ENCODE measurements at places on chromosomes 1 and 21.

DNA sequence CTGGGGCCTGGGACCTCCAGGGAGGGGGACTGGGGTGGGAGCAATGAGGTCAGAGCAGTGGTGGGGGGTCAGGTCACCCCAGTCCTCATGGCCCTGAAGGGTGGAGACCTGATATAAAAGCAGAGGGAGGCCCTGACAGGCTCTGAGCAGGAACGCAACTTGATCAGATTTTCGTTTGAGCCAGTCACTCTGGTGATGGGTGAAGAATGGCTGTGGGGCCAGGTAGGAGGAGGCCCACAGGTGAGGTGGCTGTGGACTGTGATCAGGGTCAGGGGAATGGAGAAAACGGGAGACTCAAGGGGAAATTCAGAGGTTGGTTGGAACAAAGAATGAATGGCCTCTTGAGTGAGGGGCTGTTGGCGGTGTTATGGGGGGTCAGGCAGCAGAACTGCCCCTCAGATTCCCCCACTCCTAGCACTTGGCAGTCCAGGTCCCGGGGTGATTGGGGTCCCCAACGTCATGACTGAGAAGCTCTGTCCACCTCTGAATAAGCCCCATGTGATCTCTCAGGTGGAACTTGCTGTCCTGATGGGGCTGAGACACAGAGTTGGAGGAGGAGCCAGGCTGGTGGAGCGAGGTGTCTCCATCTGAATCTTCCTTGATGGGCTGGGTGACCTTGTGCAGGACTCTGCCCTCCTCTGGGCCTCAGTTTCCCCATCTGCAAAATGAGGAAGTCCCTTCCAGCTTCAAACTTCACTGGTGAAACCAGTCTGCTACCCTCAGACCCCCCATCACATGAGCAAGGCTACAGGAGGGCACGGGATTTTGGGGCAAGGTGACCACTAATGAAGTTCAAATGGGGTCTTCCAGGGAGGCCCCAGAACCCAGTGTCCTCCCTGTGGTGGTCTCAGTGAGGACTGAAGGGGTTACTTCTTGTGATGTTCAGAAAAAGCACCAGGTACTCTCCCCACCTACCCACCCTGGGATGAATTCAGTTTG, 683.0 kb downstream of the MATN1 start:
- DNase-seq, result no peak

DNA sequence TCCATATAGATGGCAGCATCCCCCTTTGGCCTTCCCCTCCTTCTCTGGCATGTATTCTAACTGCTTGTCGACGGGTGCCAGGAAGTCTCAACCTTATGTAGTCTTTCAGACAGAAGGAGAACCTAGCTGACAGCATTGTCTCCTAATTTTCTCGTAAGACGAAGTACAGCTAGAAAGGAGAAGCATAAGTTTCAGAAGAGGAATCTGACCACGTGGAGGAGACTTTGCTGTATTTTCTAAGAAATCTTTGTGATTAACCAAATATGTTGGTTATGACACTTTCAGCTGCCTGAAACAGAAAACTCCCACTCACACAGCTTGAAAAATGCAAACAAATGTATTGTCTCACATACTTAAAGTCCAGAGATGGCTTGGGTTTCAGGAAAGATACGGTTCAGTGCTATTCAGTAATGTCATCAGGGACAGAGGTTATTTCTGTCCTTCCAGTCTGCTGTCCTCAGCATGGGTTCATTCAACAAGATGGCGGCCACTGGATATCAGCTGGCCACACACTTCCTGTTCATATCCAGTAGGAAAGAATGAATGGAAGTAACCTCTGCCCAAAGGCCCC, 109.5 kb upstream of the ZNF648 start:
- no peak for DNase-seq

GRCh38 chr1:198363625-198364151, 176.8 kb downstream of the ATP6V1G3 start:
- no peak for DNase-seq

DNA sequence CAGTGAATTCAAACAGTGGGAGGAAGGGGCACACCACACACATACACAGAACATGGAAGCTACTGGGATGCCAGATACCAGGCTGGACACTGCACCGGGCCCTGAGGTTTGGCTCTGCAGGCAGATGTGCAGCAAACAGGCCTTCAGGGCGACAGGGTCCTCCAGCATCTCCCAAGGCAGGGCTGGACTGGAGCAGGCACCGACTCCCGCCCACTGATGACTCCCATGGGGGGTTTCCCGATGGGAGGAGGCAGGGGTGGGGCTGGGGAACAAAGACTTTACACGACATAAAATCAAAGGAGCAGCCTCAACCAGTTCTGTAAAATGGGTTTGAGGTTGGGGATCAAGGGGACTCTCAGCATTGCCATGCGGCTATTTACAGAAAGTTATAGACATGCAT, 118.1 kb downstream of the SYT2 start:
- no peak for DNase-seq

DNA sequence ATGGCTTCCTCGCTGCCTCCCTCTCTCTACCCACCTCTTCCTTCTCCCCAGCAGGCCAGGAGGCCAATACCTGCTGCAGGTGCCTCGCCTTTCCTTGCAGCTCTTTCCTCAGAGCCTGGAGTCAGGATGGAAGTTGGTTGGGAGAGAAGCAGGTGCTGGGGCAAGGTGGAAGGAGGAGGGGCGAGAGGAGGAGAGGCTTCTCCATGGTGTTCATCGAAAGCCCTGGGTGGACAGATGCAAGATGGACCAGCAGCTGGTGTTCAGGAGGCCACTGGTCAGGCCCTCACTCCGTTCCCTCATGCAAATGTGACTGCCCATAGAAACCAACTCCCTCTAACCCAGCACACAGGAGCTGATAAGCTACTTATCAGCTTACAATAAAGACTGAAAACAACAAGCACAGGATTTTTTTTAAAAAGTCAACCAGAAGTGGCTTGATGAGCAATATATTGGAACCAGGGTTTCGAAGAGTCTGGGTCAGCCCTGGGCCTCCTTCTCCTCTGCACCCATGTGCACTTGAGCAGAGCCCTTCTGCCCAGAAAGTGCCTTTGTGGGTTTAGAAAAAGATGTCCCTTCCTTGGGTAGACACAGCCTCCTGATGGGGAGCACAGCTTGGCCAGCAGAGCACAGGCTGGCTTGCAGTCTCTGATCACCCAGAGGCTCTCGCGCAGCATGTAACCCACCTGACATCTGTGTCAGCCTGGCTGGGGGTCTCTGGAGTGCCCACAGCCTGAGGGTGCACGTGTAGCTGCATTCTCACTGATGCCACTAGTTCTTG, 16.6 kb upstream of the GSTM4 start:
- DNase-seq, result no peak

DNA sequence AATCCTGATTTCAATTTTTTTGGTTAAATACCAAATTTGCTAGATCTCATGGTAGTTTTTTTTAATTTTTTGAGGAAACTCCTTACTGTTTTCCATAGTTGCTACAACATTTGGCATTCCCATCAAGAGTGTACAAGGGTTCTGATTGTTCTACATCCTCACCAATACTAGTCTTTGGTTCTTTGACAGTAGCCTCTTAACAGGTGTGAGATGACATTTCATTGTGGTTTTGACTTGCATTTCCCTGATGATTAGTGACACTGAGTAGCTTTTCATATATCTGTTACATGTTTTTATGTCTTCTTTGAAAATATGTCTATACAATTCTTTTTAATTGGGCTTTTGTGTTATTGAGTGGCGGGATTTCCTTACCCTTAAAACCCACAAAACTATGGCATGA, 20.9 kb upstream of the RGS13 start:
- DNase-seq, result no peak

- DNase-seq, result peak; percentile 84
Observed at GRCh38 chr1:183185941-183186490, at the start of gene LAMC2. TSS of gene LAMC2 (plus strand) at chr1:183186264. CDS start at chr1:183186353, 89 bp downstream.

DNA sequence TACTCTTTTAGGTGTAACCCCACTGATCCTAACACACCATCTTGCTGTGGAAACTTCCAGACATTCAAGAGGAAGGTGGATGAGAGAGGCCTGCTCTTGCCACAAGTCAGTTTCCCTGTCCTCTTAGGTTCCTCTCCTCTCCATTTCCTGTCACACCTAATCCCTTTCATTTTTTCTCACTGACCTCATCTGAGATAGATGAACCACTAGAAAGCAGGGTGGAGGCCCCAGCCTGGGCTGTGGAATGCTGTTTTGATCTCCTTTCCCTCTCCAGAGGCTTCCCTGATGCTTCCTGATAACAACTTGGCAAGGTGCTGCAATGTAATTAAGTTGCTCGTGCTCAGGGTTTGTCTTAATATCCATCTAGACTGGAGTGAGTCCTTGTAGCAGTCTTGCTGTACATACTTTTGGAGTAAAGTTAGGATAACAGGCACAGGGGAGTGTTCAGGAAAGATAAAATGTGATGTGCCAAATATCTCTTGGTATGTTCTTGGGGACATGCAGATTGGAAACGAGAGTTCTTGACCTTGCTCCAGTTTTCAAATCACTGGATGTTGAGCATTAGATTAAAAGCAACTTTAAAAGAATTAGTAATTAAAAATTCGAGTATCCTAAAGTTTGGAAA, 11.2 kb downstream of the LRRC42 start:
- DNase-seq, result no peak

GRCh38 chr1:99472893-99473292, 173.0 kb upstream of the PALMD start:
- DNase-seq, result no peak

- DNase-seq, result no peak
Observed at GRCh38 chr21:22554690-22555316, 1556.6 kb downstream of the NCAM2 start.

- no peak for DNase-seq
Observed at GRCh38 chr1:96355521-96355920, 366.1 kb upstream of the PTBP2 start.

DNA sequence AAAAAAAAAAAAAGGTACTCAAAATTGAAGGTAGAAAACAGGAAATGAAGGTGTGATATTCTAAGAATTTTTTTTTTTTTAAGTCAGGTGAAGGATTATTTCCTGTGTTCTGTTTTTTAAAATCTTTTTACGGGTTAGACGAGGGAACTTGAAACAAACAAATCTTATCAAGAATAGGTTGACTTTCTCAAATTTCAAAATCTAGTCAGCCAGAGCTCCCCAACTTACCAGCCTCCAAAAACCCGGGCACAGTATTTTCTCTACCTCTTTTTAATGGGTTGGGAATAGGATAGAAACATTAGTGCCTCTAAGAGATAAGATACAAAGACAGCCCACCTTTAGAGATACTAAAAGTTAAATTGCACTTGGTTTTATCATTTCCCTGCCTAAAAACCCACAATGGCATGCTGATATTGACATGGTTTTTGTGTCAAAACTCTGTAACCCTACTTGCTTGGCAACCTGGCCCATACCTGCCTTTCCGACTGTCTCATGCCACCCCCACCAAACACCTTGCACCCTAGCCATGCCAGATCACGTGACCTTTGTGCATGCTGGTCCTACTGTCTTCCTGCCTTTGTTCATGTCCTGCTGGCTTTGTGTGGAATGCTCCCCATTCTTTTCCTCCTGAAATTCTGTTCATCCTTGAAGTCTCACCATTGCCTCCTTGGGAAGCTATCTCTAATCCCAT, 4.2 kb downstream of the RCAN3 start:
- DNase-seq, result no peak

GRCh38 chr1:21537932-21538630, 28.9 kb downstream of the ALPL start:
- DNase-seq, result no peak

DNA sequence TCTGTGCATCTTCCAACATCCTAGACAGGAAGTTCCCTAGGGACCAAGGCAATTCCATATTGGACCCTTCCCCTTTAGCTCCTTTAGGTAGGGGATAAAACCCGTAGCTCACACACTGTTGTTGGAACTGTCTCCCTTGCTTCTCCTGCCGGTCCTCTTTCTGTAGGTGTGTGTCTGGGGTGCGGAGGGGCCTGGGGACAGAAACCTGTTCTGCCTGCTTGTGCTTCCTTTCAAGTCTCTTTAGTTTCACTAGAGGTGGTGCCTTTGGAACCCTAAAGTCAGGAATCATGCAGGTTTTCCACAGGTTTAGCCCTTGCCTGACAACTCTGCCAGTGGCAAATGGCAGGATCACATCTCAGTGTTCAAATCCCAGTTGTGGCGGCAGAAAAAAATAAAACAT, 74.6 kb upstream of the PTGFRN start:
- DNase-seq, result no peak

DNA sequence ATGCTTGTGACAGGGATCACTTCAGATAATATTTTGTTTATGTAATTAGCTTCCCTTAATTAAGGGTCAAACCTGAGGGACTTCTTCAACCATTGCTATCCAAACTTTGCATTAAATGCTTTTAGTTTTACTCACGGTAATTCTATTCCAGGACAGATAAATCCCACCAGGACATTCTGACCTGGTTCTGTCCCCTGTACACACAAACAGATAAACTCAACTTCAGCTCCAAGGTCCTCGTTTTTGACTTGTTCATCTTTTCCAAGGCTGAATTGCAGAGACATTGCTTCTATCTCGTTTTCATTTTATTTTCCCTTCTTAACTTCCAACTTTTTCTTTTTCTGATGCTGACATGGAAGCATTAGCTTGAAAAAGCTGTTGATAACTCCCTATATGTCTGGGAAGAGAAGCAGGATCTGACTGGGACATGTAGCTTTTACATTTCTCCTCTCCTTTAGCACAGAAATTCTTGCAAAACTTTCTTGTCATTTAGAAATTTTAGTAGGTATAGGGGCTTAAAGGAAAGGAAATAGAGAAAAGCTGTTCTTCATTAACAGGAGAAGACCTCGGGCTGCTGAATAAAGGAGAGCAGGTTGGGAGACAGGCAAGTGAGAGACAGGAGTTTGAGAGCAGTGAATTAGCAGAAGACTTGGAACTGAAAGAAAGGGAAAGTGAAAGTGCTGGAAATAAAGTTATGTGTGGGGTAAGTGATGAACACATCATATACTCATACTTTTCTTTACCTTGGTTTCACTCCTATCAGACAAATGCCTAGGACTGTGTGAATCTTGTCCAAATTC, 231.7 kb upstream of the B3GALT2 start:
- DNase-seq, result no peak

- no peak for DNase-seq
Observed at GRCh38 chr21:34932233-34932632, 116.9 kb downstream of the RUNX1 start.

- no peak for DNase-seq
Observed at GRCh38 chr21:32279377-32279680, 480 bp upstream of the MIS18A start.

- no peak for DNase-seq
Observed at GRCh38 chr21:18493422-18493821, 89.8 kb upstream of the TMPRSS15 start.

- no peak for DNase-seq
Observed at GRCh38 chr1:246215510-246215903, 291.6 kb downstream of the SMYD3 start.

GRCh38 chr1:209403921-209404320, 179.6 kb upstream of the CAMK1G start:
- no peak for DNase-seq

GRCh38 chr21:25735646-25736597, 1.1 kb downstream of the GABPA start:
- DNase-seq, result peak; percentile 33

GRCh38 chr1:224211206-224211962, 28.3 kb downstream of the DEGS1 start:
- peak; percentile 60 for DNase-seq
